ENCODE measurements at places on chromosomes 16 and 17.

GRCh38 chr16:87317750-87318644 is 805 bp upstream of the C16orf95 start:
- peak; percentile 84 for DNase-seq

GRCh38 chr17:58382108-58382871 is 30.3 kb upstream of the SUPT4H1 start:
- DNase-seq: no peak

- DNase-seq: peak; percentile 73
Measured at GRCh38 chr17:78737332-78737731, 44.7 kb downstream of the CYTH1 start.

GRCh38 chr17:28392491-28392890 is 13.5 kb downstream of the SLC46A1 start:
- no peak for DNase-seq

DNA sequence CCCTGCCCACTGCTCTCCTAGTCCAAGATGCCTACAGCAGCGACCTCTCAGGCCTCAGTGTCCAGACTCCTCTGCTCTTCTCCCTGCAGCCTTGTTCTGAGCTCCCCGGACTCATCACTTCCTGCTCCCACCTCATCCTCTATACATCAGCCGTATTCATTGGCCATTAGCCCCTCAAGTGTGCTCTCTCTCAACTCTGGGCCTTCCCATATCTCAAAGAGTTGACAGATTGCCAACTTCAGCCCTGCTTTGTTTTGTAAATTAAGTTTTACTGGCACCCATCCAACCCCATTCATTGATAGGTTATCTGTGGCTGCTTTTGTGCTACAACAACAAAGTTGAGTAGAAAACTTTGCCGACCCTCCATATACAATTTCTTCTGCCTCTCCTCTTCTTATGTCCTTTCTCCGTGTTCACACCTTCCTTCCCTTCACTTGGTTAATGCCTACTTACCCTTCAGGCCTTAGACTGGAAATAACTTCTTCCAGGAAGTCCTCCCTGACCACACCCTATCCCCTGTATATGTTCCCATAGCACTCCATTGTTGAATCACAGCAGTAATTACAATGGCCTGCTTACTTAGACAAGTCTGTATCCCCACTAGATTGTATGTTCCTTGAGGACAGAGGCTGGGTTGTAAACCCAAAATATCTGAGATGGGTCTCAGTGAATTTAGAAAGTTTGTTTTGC is 63.4 kb upstream of the TANC2 start:
- DNase-seq: peak; percentile 28

- DNase-seq: no peak
Measured at GRCh38 chr16:7431723-7432122, 99.1 kb downstream of the RBFOX1 start.

GRCh38 chr17:74711058-74711824 is 1.5 kb downstream of the CD300LF start:
- no peak for DNase-seq

- no peak for DNase-seq
Measured at GRCh38 chr16:17271687-17272086, 199.1 kb downstream of the XYLT1 start.

GRCh38 chr17:4527134-4527533 is 28.1 kb downstream of the MYBBP1A start:
- DNase-seq: no peak

- DNase-seq: no peak
Measured at GRCh38 chr16:10934325-10935107, 7.8 kb downstream of the DEXI start.

- no peak for DNase-seq
Measured at GRCh38 chr16:50781043-50781442, 39.2 kb downstream of the CYLD start.

DNA sequence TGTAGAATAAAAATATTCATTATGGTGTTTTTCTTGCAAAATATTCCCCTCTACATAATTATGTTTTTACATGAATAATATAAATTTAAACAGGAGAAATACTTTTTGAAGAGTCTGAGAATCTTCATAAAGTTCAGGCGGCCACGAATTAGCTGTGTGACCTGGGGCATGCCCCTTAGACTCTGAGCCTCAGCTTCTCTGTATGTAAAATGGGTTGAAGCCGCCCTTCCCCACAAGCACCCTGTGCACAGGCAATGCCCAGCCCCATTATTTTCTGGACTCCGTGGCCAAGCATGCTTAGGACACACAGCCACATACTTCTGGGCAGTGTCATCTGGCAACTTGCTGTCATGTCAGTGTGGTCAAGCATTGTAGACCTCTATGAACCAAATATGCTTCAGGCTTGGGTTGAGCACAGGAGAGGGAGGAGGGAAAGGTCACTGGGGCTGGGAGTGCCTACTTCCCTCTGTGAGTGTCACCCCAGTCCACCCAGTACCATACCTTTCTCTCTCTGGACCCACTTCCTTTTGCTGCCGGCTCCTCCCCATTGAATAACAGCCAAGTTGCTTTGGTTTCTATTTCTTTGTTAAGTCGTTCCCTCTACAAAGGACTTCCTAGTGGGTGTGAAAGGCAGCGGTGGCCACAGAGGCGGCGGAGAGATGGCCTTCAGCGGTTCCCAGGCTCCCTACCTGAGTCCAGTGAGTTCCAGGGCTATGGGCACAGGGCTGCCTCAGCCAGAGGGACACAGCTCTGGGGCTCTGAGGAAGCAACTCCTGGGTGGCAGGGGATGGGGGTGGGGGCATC is at the start of gene LGALS9:
Gene LGALS9 (plus strand): TSS at position 582 of the 804 bp plus-strand sequence. CDS start 78 bp downstream, at position 660.
- peak; percentile 86 for DNase-seq

- no peak for DNase-seq
Measured at GRCh38 chr16:12091569-12092543, 115.3 kb downstream of the SNX29 start.

GRCh38 chr17:27554152-27554551 is 76.8 kb upstream of the LGALS9 start:
- DNase-seq: no peak

DNA sequence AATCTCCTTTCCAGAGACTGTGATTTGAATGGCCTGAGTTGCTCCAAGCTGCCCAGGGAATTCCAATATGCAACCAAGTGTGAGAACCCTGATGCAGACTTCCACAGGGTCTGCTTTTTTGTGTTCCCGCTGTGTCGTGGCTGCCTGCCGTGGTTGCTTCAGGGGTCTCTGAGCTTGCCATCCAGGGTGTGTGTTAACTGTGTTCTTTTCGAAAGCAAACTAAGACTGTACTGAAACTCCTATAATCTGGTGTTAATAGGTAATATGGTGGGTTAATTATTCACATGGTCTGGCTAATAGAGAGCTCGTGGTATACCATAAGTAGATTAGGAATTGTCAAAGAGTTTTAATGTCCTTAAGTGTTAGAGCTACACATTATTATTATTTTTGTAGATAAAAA is 20.7 kb downstream of the UBN1 start:
- no peak for DNase-seq

DNA sequence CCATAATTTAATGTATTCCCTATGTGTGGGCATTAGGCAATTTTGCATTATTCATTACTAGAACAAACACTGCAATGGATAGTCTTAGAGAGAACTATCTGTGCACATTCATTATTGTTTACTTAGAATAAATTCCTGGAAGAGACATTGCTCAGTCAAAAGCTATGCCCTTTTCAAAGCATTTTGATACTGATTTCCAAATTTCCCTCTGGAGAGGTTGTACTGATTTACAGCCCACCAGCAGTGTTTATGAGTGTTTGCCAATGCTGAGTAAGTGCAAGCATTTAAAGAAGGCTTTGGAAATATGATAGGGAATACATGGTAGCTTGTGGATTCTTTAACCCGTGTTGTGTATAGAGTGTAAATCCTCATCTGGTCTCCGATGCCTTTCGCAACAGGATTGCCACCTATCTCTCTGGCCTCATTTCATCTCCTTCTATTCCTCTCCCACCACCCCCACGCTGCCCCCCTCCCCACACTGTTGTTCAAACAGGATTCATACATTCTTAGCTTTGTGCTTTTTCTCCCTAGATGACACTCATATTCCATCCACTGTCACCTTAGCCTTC is 33.4 kb upstream of the MMD start:
- no peak for DNase-seq

- DNase-seq: peak; percentile 94
Measured at GRCh38 chr17:45385331-45385997, 47.2 kb downstream of the ARHGAP27 start.

DNA sequence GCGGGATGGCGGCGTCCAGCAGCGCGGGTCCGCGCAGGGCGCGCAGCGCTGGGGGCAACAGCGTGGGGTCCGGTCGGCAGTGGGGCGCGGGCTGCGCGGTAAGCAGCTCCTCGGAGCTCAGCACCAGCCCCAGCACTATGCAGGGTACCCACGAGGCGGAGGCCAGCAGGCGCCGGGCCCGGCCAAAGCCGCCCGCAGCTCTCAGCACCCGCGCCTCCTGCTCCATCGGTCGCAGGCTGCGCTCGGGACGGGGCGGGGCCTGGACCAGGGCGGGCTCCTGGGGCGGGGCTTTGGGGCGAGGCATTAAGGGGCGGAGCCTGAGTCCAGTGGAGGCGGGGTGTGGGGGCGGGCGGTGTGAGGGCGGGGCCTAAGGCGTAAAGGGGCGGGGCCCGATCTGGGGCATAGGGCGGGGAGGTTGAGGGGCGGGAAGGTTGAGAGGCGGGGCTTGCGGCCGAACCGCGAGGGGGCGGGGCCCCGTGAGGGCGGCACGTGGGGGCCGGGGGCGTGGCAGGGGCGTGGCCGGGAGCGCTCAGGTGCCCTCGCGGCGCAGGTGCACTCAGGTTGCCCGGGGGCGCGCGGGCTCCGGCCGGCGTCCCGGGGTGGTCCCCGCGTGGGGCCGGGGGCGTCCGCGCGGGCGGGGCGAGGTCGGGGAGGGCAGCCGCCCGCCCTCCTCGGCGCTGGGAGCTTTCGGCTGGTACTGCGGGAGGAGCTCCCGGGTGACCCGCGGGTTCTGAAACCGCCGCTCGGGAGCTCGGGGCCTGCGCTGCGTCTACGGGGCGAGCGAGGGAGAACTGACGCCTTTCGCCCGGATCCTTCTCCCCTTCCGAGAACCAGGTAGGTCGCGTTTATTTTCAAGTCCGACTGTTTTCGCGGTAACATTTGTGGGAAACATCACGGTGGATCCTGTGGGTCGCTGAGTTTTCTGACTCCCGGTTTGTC is 1.4 kb upstream of the SLC22A31 start:
- peak; percentile 89 for DNase-seq

GRCh38 chr16:54355251-54355650 is 68.7 kb upstream of the IRX3 start:
- peak; percentile 48 for DNase-seq

- no peak for DNase-seq
Measured at GRCh38 chr16:27217256-27217655, 13.9 kb downstream of the KDM8 start.

- peak; percentile 56 for DNase-seq
Measured at GRCh38 chr17:64147110-64148016, 17.4 kb upstream of the ERN1 start.

- peak; percentile 28 for DNase-seq
Measured at GRCh38 chr16:57906382-57907316, 64.3 kb downstream of the CNGB1 start.

- DNase-seq: peak; percentile 67
Measured at GRCh38 chr16:89958068-89958467, 9.5 kb downstream of the DEF8 start.

GRCh38 chr16:424623-425081 is 797 bp upstream of the RAB11FIP3 start:
- peak; percentile 46 for DNase-seq

GRCh38 chr17:75854101-75854748 is 910 bp downstream of the WBP2 start:
- DNase-seq: no peak

- no peak for DNase-seq
Measured at GRCh38 chr17:57482657-57483056, 226.3 kb downstream of the MSI2 start.

- DNase-seq: peak; percentile 25
Measured at GRCh38 chr16:72126429-72126765, 32.8 kb downstream of the DHX38 start.

DNA sequence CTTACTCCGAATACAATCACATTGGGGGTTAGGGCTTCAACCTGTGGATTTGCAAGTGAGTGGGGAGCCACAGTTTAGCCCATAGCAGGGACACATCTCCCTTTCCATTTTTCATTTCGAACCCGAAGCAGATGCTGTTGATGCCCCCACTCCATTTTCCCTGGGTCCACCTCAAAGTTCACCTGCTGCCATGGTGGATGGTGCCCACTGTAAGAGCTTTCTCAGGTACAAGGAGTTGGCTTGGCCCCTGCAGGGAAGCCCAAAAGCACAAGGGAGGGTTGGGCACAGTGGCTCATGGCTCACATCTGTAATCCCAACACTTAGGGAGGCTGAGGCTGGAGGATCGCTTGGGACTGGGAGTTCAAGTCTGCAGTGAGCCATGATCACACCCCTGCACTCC is 51.8 kb downstream of the SNX20 start:
- no peak for DNase-seq

GRCh38 chr17:71726341-71726740 is 394.5 kb upstream of the SOX9 start:
- DNase-seq: no peak

- DNase-seq: no peak
Measured at GRCh38 chr17:67156269-67157199, 88.5 kb downstream of the HELZ start.

- DNase-seq: peak; percentile 37
Measured at GRCh38 chr17:17780922-17781590, 55.7 kb downstream of the SREBF1 start.

GRCh38 chr16:6642271-6642670 is 690.4 kb upstream of the RBFOX1 start:
- no peak for DNase-seq

- no peak for DNase-seq
Measured at GRCh38 chr16:17469011-17469740, 1.6 kb downstream of the XYLT1 start.

DNA sequence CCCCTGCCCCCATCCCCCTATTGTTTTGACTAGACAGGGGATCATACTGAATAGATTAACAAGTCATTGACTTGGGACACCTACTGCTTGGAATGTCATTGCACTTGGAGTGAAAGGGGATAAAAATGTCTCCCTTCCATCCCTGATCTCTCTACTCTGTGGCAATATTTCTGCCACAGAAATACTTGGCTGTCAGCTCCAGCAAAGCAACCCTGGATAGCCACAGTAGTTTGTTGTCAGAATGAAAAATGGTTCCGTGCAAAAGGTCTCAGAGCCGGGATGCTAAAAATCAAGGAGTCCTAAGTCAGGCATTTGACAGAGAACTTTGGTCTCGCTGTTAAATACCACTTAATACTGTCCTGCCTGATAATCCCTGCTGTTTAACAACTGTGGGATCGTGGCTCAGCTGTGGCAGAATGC is 722.0 kb upstream of the SOX9 start:
- DNase-seq: no peak

DNA sequence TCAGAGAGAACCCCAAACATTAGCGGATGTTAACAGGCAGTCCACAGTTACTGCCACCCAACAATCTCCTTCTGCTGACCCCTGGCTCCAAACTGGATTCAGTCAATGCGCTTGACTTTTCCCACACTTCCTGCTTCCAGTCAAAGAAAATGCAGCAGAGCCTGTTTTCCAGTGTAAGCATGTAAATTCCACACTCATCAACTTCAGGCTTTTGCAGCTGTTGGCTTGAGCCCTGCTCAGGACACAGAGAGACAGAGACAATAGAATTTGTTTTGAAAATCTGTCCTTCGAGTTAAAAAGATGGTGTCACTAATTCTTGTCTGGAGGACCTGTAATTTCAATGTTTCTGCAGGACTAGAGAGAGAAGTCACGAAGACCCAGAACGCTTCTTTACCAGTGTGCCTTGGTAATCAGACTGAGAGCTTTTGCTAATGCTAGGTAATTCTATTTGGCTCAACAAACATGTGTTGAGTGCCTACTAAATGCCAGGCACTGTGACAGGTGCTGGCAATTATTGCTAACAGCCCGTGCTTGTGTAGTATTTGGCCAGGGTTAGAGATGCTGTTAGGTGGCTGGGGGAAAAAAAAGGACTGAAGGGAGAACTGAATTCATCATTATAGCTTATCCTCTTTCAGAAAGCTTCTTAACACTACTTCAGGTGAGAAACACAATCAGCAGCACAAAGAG is 32.5 kb downstream of the HOXB1 start:
- DNase-seq: no peak

Measured in hematopoietic multipotent progenitor cell treated with erythropoietin and hydrocortisone succinate and interleukin-3 and kit ligand, for 4 days (in vitro differentiated cells).